Skin of body (tissue), 3 donors: ENCODE measurements at places on chromosomes 12 and 14. TPM values are rescaled to one million over a fixed set of nuclear protein-coding genes. Genes with fewer than 3 reads are reported as not detected.

DNA sequence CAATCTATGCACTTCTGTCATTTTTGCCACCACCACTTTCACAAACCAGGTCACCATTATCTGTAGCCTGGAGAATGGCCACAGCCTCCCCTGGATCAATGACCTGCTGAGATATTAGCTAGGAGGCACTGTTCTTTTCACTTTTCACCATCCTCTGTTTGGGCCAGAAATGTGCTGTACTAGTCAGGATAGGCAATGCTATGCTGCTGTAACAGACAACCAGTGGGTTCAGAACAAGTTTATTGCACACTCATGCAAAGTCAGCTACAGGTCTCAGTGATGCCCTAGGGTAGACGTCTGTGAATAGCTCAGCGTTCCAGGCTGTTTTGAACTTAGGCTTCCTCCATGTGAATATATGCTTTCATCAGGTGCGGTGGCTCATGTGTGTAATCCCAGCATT, 231.5 kb downstream of the SUDS3 start:
- DNase-seq = no peak

DNA sequence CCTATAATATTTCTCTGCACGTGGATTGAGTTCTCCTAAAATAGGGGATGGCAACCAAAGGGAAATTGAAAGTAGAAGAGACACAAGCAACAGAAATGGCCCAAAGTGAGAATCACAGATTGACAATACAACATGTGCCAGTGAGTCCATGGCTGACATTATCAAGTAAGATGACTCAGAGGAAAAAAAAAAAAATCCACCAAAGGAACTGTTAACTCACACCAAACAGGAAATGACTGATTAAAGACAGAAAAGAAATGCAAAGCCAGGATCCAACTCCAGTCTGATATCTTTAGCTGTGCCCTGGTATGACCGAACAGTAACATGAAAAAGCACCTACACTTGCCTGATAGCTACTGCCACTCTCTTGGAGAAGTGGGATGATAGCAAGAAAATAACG, 485.0 kb downstream of the PRKD1 start:
- no peak for DNase-seq

DNA sequence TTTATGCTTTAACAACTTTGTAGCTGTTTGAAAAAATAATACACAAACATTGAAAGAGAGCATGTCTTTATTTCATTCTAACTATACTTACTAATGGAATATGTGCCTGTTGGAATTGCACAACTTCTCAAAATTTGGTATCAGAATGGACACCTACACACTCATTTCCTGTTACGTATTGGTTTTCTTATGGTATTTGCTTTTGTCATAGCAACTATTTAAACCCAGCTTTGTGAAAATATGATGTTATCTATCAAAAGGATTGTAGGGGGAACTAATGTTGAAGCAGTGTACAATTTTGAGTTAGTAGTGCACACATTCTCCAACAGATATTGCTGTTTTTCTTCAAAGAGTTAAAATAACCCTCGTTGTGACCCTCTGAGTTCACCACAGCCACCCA, 52.6 kb downstream of the RBMS2 start:
- DNase-seq = no peak

DNA sequence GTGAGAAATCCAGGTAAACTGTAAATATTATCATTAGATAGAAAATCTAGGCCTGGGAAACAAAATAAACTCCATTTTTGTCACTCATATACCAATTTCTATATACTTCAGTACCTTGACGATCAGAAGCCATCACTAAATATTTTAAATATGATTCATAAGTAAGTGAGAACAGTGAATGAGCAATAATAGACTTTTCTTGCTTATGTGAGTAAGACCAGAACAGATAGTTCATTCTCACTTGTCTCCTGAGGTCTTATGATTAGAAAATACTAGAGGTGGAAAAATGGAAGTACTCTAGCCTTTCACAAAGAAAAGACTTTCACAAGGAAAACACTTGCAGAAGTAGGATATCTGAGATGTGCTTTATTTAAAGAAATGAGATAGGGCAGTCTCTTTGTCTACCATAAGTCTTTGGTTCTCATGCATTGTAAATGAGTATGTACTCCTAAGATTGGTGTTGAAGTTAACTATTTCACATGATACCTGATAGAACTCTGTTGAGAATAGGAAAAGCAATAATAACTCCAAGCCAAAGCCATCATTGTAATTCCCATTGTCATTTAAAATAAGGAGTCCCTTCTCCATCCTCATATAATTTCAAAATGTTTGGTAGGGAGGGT, 10.1 kb upstream of the SMCO3 start:
- DNase-seq = no peak

DNA sequence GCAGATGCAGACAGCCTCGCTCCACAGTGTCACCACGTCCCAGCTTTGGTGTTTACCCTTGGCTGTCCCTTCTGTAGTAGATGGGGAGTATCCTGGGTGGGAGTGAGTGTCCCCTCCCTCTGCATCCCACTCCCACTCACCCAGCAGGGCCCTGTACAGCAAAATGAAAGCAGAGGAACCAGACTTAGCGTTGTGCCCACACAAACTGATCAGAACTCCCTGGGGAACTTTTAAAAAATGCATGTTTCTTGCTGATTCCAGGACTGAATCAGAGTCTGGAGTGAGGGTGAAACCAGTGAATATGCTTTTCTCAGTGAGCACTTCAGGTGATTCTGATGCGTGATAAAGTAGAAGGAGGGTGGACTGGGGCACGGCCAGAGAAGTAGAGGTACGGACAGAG, 2.9 kb downstream of the ACVRL1 start:
- DNase-seq = no peak

The RBP5 gene
- total RNA-seq = 1.4 TPM
